Activated gamma-delta T cell treated with Interleukin-2 at 50 U/mL for 16 hours (primary cell): ENCODE measurements at places on chromosomes 7 and 10.

GRCh38 chr7:131959106-131959812, 402.8 kb upstream of the PODXL start:
- no peak for DNase-seq

GRCh38 chr10:126160971-126161630, 227.2 kb downstream of the ADAM12 start:
- no peak for DNase-seq

DNA sequence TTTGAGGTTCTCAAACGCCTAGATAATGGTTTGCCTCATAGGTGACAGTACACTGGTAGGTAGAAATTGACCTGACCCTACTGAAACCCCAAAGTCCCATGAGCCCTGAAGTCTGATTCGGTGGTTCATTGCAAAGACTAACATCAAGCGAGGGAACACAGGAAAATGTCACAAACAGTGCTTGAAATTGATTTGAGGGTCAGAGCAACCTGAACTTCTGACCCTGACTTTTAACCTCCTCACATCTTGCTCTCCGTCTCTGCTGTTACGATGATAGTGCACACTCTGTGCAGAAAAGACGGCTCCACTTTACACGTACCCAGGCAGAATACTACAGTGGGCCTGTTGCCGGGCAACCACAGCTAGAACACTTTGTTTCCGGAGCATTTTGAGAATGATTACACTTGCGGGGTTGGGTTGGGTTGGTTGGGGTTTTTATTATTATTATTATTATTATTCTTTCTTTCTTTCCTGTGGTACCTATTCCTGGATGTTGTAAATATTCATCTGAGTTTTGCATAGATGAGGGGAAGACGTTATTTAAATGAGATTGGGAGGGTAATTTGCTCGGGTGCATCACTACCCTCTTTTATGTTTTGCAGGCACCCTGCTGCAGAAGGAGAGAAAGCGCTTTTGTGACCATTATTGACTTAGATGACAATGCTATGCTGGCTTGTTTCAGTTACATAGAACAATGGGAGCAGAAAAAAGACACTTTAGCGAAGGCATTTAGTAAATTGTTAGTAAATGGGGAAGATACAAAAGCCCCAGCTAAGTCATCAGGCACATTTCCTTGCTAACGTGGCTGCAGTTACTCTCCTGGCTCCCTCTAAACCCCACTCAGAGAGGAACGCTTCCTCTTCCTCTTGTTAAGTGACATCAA, 438.1 kb upstream of the NRP1 start:
- DNase-seq, result no peak

- no peak for DNase-seq
These were observed 7.6 kb downstream of the ARHGAP12 start for GRCh38 chr10:31921031-31921430.

GRCh38 chr10:91856637-91857036, 52.6 kb downstream of the FGFBP3 start:
- DNase-seq, result peak; percentile 10

DNA sequence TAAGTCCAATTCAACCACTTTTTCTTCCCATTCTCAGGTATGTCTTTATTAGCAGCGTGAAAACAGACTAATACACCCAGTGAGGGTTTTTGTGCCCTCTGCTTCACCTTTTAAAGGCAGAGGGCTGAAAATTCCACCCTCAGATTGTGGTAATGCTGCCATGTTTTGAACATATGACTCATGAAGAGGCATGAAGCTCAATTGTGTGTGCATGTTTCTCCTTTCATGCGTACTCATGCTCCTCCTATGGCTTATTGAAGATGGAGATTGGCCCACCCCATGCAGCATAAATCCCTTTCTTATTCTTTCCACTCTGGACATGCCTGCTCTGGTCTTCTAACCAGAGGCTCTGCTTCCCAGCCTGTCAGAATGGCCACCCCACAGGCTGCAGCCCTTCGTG, 168.0 kb upstream of the PRKCQ start:
- DNase-seq, result no peak

DNA sequence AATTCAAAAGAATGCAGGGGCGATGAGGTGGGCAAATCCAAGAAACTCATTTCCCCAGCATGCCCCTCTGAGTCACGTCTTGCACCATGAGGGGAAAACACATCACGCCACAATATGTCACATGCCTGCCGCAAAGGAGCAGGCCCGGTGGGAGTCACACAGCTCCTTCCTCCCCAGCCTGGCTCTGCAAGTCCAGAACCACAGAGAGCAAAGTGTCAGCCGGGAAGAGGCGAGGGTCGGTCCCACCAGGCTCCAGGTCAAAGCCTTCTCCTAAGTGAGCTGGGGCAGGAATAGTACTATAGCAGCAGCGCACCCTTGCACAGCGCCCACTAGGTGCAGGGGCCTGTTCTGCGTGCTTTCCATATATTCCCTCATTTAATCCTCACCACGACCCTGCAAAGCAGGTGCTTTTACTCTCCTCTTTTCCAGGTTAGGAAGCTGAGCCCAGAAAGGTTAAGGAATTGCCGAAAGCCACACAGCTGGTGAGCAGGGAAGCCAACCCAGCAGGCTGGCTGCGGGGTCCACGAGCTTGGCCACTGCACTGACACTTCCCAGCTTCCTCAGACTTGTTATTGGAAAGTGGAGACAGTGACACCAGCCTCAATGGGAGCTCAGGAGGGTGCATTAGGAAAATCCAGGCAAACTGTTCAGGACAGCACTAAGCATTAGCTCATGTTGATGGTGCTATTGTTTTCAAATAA, 94.0 kb upstream of the ZMIZ1 start:
- peak; percentile 60 for DNase-seq

GRCh38 chr7:133846203-133846945, 280.8 kb upstream of the LRGUK start:
- no peak for DNase-seq

DNA sequence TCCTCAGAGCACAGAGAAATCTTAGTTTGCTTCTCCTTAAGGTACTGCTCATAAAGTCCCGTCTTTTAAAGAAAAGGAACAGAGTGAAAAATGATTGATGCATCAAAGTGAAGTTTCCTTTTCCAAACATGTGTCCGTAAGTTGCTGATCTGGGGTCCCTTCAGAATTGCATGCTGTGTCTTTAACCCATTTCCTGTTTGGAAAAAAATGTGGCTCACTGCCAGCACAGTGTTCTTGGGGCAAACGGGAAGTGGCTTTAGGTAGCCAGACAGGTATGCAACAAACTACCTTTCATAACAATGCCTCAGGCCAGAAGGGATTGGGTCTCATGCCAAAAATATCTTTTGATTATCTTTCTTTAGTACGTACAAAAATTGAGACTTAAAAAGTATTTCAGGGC, 50.9 kb downstream of the TFAM start:
- DNase-seq, result no peak

- DNase-seq, result no peak
These were observed 24.8 kb upstream of the FFAR4 start for GRCh38 chr10:93541402-93542357.

DNA sequence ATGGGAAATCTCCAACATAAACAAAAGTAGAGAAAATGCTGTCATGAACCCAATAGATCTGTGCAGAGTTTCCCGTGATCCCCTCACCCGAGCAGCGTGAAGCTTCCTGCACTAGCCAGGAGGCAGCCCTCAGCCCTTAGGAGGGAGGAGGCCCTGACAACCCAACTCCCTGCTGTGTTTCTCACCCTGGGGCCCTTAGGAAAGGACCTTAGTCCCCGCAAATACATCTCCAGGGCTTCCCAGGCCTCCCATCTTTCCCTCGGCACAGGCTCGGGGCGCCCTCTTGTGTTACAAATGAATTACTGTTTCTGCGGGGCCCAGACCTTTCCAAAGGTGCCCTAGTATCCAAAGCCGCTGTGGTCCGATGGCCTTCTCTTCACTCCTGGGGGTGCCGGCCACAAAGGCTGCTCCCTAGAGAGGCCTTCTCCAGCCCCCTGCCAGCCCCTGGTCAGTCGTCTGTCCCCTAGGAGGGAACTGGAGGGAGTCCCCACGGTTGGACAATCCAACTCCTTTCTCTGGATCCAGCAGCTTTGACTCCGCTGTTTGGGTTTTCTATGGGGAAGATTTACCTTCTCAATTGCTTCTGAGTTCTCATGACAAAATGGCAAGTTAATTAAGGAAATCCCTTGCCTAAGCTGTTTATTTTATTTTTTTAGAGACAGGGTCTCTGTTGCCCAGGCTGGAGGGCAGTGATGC, 49.9 kb upstream of the SH2B2 start:
- DNase-seq, result peak; percentile 20

GRCh38 chr7:39621784-39622411, 1.5 kb upstream of the RALA start:
- DNase-seq, result no peak

DNA sequence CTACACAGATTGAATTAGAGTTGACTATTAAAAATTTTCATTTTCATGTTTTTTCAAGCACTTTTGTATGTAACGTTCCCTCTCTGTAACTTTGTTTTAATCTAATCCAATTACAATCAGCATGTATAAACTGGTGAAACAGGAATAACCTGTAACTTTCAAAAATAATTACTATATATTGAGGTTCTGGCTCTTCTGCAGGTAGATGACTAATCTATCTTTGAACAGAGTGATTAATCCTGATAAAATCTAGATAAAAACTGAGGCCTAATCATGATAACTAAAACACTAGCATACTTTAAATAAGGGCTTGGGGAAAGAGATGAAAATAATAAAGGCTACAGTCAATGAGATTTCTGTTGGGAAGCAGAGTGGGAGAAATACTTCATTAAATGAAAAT, 101.6 kb upstream of the KCND2 start:
- DNase-seq, result no peak

- no peak for DNase-seq
These were observed 29.0 kb downstream of the UPP1 start for GRCh38 chr7:48118041-48118440.

GRCh38 chr10:108812296-108812695, 1111.0 kb downstream of the XPNPEP1 start:
- no peak for DNase-seq

DNA sequence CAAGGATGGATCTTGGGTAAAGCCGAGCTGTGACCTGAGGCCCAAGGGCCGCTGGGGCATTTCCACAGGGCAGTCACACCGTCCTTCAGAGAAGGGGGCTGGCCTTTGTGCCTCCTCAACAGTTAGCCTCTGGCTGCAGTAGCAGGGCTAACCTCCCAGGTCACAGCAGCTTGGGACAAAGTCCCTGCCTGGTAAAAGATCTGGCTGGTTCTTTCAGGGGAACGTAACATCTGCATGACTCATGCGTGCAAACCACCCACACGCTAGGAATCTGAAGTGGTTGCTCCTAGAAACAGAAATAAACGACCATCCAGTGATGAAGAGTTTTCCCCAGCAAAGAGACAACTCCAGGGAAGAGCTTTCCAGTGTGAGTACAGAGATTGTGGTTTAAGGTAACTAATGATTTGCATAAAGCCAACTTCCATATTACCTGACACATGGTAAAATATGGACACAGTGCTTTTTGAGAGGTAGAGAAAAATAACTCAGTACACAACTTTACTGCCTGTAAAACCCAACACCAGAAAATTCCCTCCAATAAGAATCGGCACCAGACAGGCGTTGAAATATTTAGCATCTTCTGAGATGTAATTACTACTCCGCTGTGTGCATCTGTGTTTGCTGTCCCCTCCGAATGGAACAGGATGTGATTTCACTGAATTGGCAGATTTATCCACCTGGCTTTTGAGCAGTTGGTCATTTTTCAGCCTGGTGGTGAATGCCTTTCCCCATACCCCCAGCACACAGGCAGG, 84.9 kb upstream of the ADRB1 start:
- DNase-seq, result no peak

DNA sequence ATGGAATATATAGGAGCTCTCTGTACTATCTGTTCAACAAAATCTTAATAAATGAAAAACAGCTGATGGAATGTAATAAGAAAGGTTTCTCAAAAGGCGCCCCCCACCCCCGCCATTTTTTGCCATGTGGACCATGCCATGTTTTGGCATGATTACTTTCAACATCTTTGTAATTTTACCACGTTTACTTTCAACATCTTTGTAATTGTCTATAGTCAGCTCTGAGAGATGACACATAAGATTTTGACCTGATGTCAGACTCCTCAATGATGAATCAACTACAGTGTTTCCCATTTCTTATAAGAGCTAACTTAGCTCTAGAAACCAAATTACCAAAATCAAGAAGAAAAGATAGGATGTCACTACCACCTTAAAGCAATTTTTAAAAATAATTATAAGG, 144.9 kb upstream of the AHR start:
- no peak for DNase-seq

GRCh38 chr10:30345611-30346010, 3.5 kb downstream of the MTPAP start:
- no peak for DNase-seq

DNA sequence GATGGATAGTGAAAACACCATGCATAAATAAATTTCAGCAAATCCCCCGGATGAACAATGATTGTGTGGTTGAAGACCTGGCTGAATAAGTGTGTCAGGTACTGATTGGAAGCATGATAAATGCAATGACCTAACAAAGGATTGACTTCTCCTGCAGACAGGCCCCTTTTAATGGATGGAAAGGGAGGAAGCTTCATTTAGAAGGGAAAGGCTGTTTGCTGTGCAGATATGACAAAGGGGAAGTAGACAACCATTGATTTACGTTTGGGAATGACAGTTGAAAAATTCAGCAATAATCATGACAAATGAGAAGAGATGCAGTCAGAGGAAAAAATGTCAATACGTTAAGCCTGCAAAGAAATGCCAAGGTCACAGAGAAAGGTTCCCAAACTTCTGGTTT, 503.8 kb downstream of the LRMDA start:
- no peak for DNase-seq

DNA sequence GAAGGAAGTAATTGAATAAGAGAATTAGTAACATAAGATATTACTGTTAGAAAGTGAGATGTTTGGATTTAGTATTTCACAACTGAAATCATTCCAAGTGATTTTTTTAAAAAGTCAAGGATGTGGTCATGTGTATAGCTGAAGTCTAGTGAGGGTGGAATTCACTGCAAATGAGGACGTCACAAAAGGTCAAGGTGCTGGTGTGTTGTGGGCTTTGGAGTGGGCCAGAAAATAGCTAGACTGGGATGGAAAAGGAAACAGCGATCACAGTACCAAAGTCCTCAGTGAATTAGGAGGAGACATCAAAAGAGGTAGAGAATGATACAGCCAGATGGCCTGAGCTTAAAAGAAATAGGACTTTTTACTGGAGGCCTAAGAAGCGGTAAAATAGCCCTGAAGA, 272.8 kb downstream of the DYNC1I1 start:
- DNase-seq, result no peak
